Stimulated activated CD8-positive, alpha-beta memory T cell treated with anti-CD3 and anti-CD28 coated beads, Interleukin-7, amount 100 ng/mL, for 24 hours (primary cell): ENCODE measurements at places on chromosomes 12 and 14.

DNA sequence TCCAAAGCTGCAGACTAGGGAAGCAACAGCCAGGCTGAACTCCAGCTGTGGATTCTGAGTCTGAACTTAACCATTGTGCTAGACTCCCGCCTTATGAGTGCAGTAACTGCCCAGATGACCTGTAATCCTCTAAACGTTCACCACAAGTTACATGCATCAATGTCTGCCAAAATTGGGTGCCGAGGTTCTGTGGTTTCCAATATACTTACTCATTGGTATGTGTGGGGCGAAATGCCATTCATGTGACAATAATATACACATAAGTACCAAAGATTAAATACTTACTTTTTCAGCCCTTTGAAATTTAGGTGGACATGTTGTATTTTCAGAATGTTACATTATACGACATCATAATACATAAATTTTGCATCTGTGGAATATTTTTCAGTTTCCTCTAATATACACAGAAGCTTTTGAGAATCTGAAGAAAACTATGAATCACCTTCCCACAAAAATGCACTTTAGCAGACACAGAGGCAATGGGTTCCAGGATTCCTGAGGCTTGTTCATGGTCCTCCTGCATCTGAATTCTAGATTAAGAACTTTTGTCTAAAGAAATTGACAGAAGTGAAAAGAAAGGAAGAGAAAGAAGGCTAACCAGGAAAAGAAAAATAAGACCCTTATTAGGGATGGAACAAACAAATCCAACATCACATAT is 31.7 kb downstream of the GRIP1 start:
- no peak for DNase-seq

GRCh38 chr14:104086661-104087461 is 1.4 kb downstream of the ASPG start:
- DNase-seq = no peak

- no peak for DNase-seq
Measured at GRCh38 chr14:72709916-72710611, 183.8 kb downstream of the DPF3 start.

DNA sequence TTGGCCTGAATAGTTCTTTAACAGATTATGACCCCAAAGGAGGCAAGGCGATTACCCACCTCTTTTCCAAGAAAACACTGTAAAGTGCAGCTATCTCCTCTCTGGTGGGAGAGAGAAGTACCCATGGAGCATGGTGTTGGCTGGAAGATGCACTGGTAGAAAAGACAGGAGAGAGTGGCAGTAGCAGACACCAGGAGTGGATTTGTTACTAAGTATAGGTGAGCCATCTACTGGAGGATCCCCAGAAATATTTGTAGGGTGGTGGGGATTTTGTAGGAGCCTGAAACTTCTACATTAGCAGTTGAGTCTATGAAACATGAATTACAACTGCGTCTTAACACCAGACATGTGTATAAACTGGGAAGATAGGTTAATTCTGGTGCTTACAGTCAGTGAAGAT is 148.0 kb downstream of the SLC38A4 start:
- DNase-seq = no peak

GRCh38 chr12:545835-546234 is 86.1 kb downstream of the B4GALNT3 start:
- DNase-seq = no peak

GRCh38 chr12:16348435-16349130 is 1.1 kb downstream of the MGST1 start:
- no peak for DNase-seq
